ENCODE measurements at places on chromosomes 12 and 14.

DNA sequence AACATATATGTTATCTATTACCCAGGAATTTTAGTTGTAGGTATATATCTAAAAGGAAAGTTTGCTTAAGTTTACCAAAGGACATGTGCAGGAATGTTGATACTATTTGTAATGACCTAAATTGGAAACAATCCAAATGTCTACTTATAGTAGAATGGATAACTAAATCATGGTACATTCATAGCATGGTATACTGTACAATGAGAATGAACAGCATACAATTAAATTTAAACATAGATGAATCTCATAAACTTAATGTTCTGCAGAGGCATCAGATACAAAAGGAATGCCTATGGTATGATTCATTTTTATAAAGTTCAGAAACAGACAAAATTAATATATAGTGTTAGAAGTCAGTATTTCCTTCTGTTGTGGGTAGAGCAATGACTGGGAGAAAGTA lies 135.4 kb downstream of the GPHN start:
- ATAC-seq = no peak

GRCh38 chr12:92502417-92503028 lies 200.3 kb upstream of the PLEKHG7 start:
- ATAC-seq = no peak

DNA sequence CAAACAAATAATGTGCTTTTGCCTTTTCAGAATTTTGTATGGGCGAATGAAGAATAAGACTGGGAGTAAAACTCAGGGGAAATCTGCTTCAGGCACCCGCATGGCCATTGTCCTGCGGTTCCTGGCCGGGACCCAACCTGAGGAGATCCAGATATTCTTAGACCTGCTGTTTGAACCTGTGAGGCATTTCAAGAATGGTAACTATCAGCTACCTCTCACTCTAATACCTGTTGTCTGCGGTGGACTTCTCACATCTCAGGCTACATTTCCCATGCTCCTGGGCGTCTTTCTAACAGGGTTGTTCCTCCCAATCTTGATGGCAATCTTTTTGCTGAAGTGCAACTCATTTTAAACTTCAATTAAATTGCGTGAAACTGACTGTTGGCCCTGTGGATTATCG lies 47.1 kb downstream of the UTP20 start:
- ATAC-seq = no peak

DNA sequence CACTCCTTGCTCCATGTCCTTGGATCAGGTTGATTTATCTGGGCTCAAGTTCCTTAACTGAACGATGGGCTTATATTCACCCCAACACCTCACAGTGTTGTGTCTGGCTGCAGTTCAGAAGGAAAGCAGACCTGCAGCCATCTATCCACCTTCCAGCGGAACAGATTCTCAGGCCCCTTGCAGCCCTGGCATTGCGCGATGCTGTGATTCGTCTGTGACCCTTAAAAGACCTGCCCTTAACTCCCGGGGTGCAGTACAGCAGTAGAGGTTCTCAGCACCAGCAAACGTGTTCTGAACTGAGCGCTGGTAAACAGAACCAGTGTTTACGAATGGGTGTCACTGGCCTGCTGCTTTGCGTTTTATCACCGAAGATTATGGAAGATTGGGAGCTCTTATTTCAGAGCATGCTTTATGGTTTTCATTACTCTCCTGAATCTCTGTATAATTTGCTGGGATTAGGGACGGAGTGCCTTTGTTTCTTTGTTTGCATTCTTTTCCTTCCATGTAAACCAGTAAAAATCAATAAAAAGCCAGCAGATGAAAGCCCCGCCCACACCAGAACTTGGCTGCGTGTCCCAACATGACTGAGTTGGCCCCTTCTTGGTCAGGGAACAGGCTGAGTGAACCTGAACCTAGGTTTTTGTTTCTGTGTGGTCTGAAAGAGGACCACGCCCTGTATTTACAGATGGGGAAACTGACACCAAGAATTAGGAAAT lies 286.7 kb upstream of the CRY1 start:
- ATAC-seq = peak; percentile 69

- ATAC-seq = no peak
These were observed 21.1 kb downstream of the TCTN1 start for GRCh38 chr12:110635055-110635454.

- ATAC-seq = no peak
These were observed 298.2 kb downstream of the RPAP3 start for GRCh38 chr12:47407463-47408129.

GRCh38 chr12:16086462-16086861 lies 175.3 kb downstream of the DERA start:
- no peak for ATAC-seq

DNA sequence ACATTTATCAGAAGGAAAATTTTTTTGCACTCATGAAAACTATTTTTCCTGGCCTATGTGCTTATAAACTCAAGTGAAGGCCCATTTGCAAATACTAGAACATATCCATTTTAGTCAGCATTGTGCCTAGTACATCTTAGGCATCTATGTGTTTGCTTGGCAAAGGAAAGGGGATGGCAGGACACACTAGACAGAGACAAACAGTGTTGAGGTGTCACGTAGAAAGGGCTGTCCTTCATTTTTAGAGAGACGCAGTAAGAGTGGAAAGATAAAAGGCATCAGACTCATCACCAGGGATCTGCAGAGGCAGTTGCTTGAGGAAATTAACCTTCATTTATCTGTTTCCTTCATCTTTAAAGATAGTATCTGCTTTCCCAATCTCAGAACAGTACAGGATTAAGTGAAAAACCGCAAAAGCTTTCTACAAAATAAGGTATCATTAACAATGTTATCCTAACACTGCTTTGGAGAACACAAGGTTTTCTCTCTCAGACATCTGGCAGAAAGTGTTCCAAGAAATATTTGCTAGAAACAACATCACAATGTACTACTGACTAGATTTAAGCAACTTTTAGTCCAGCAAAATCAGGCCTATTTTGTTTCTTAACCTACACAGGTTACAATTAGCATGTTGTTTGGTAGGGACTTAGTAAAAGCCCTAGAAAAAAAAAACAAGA lies 2.0 kb downstream of the YBX3 start:
- ATAC-seq = no peak

DNA sequence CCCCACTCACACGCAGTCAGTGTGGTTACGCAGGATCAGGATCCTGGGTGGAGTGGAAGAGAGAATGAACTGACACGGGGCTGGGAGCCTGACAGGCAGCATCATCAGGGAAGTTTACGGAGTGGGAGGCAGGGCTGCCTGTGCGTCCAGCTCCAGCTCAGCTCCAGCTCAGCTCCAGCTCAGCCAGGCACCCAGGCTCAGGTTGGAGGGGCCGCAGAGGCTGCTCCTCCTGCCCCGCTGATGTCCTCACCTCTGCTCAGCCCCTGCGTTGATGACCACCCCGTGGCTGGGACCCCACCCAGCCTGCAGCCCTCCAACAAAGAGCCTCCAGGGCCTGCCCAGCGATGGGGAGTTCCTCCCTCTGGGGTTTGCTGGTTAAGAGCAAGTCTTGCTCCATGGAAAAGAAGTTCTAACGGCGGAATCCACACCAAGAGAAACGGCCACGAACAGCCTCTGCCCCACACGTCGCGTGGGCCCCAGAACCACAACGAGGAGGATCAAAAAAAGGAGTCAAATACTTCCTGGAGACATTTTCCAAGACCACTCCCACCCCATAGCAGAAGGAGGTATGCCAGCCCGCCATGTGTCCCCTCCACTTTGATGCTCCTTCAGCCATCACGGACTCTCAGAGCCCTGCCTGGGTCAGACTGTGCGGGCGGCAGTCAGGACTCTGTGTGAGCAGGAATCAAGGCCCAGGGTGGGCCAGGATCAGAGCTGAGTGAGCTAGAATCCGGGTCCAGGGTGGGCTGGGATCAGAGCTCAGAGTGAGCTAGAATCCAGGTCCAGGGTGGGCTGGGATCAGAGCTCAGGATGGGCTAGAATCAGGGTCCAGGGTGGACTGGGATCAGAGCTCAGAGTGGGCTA lies 17.7 kb upstream of the C14orf180 start:
- ATAC-seq = no peak

DNA sequence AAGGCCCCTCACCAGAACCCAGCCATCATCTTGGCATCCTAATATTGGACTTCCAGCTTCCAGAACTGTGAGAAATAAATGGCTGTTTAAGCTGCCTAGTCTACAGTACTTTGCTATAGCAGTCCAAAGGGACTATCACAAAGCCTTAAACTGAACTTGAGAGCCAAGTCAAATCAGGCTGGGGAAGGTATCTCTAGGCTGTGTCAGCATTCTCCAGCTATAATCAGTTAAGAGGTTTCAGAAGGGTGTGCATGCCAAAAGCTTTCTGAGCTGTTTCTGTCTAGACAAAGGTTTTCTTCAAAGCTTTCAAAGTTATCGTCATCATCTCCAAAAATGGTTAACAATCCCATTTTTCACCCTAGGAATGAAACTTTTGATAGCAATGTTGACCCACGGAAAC lies 7.6 kb downstream of the ASCL4 start:
- ATAC-seq = no peak

GRCh38 chr12:124242529-124243065 lies 52.3 kb upstream of the RFLNA start:
- no peak for ATAC-seq

GRCh38 chr12:111715279-111715678 lies 29.4 kb downstream of the ACAD10 start:
- no peak for ATAC-seq

GRCh38 chr14:68824517-68825347 lies 31.9 kb upstream of the ZFP36L1 start:
- peak; percentile 65 for ATAC-seq

DNA sequence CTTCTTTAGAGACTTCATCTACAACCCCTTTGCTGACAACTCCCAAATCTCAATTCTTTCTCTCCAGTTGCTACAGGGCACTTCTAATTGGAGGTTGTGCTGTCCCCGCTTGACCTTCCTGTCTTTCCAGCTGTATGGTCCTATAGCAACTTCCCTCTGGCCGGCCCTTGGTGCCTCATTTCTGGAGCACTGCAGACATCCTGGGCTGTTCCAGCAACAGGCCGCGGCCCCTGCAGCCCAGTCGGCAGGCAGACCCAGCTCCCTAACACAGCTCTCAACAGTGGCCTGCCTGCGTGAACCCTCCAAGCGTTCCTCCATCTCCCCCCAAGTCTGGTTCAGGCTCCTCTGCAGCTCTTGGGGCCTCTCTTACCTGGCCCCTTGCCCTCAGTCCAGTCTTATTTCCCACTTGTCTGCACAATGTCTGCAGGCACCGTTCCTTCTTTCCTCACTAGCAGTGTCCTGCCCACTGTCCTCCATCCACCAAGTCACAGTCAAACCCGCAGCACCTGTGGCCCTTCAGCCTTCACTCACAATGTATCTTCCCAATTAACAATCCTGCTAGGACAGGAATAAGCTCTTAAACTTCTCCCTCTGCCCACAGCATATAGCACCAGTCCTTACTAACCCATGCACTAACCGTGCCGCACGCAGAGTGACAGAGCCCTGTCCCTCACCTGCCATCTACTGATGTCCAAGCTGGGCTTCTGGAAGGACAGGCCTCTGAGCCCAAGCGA lies 1.6 kb upstream of the EML1 start:
- ATAC-seq = no peak

Data from esophagus mucosa (tissue), 1 donor.